ENCODE measurements at places on chromosomes 16 and 17.

- DNase-seq: no peak
Observed at GRCh38 chr17:38569701-38570512, 35.8 kb downstream of the SRCIN1 start.

DNA sequence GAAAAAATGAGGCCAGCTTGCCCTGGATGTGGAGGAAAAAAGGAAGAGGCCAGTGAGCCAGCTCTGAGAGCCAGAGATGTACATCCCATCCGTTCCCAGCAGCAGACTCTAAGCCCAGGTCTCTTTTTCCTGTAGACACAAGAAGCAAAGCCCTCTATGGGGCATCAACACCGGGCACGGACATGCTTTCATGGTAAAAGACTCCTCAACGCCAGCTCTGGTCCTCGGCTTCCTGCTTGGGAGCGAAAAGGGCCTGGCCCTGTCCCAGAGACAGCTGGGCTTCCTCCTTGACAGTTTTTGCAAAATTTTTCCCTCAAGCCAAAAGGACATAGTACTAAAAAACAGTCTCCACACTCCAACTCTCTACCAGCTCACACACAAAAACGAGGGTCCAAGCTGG, 27.1 kb downstream of the PELP1 start:
- DNase-seq: no peak

DNA sequence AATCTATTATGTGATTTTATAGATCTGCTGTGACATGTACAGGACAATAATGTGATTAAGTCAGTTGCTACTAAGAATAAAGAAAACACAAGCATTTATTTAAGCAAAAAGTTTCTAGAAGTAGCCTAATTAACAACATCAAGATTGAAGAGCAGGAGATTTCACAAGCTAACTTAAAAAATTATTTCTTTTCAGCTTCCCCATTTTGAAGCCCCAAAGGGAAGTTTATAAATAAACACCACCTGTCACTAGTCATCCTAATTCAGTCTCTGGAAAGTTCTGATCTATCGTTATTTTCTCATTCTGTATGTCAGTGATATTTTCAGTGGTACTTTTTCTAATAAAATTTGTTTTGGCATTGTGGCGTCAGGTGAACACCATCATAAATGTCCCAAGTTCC, 8.3 kb downstream of the CAPNS2 start:
- DNase-seq: no peak

- DNase-seq: no peak
Observed at GRCh38 chr16:58458606-58459343, 41.2 kb upstream of the NDRG4 start.

DNA sequence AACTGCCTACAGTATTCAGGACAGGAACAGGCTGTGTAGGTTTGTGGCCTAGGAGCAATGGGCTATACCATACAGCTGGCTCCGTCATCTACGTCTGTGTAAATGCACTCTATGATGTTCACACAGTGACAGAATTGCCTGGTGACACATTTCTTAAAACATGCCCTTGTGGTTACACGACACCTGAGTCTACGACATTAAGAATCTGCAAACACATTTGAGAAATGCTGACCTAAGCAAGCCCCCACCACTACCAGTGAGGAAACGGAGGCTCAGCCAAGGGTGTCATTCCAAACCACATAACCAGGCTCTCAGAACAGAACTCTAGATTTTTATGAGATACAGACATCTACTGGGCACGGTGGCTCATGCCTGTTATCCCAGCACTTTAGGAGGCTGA, 23.5 kb downstream of the USP36 start:
- DNase-seq: peak; percentile 47

DNA sequence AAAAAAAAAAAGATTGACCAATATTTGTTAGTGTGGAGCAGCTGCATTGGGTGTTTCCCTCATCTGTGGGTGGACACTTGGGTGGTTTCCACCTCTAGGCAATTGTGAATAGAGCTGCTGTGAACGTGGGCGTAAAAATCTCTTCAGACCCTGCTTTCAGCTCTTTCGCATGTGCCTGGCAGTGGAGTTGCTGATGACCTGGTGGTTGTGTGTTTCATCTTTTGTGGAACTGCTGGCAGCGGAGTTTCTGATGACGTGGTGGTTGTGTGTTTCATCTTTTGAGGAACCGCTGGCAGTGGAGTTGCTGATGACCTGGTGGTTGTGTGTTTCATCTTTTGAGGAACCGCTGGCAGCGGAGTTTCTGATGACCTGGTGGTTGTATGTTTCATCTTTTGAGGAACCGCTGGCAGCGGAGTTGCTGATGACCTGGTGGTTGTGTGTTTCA, 21.4 kb downstream of the ZC3H18 start:
- DNase-seq: peak; percentile 28

DNA sequence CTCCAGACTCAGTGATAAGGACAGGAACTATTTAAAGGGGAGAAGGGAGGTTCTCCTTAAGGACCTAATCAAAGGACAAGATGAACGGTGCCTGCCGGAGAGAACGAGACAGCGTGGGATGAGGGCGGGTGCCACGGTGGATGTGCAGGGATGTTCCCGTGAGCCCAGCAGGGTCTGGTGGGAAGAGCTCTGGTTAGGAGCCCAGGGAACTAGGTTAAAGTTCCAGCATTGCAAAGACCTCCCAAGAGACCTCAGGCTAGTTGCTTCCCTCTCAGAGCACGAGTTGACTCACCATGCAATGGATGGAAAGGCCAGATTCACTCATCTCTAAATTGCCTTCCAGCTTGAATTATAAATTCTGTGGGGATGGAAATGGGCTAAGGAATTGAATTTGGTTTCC, 14.7 kb downstream of the CCR7 start:
- no peak for DNase-seq

DNA sequence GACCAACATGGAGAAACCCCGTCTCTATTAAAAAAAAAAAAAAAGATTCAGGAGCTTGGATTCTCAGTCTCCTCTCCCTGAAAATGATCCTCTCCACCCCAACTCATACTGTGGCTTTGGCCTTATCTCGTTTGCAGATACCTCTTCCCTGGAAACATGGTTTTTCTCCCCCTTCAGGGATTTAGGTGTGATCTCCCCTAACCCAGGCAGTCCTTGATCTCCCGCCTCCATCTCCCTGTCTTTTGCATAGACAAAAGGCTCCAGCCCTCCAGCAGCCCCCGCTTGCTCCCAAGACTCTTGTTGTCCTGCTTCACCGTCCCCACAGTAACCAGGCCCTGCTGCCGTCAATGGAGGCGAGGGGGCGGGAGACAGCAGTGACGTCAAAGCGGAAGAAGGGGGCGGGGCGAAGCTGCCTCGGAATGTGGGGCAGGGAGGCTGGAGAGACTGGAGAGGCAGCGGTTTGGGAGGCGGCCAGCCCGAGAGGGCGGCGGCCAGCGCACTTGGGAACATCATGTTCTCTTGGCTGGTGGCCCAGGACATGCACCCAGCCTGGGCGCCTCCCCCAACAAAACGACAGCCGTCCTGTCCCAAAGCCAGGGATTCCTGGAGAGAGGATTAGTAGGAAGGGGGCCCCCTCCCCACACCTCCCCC, 1.9 kb upstream of the PER1 start:
- DNase-seq: peak; percentile 91

- DNase-seq: no peak
Observed at GRCh38 chr17:32492648-32493289, 6.0 kb downstream of the CDK5R1 start.

GRCh38 chr16:73058616-73059409, 10.9 kb upstream of the ZFHX3 start:
- DNase-seq: no peak

- DNase-seq: no peak
Observed at GRCh38 chr17:68710976-68711375, 109.8 kb upstream of the FAM20A start.

DNA sequence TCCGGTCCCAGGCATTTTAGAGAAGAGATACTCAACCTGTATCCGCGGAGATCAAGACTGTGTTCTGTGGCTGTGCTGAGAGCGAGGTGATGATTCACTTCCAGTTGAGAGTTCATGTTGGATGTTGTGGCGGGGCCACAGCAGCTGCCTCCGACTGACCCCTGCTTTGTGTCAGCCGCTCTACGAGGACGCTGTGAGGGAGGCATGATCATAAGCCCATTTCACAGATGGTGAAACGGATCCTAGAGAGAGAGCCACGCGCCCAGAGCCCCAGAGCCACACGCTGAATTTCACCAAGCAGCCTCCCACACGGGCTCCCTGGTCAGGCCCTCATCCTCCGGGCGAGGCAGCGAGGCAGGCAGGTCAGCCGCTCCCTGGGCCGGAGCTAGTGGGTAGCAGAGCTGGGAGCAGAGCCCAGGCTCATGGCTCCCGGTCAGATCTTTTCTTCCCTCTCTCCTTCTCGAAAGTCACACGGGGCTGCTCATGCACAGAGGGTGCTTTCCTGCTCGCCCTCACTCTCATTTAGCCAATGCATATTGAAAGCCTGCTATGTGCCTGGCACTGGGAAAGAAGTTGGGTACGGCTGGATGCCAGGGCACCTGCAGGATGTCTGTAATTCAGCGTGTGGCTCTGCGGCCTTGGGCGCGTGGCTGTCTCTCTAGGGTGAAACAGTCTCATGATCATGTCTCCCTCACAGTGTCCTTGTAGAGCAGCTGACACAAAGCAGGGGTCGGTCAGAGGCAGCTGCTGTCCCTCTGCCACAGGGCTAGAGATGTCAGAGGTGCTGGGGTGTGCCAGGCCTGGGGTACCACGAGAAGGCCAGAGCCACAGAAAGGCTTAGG, 155.6 kb upstream of the CHMP6 start:
- no peak for DNase-seq

- no peak for DNase-seq
Observed at GRCh38 chr17:21008160-21008915, 34.5 kb downstream of the USP22 start.

GRCh38 chr17:29566473-29567303, at the start of gene ABHD15:
Gene ABHD15, minus strand, starts transcription at chr17:29567037. Its CDS starts 71 bp downstream, at chr17:29566966.
- no peak for DNase-seq

DNA sequence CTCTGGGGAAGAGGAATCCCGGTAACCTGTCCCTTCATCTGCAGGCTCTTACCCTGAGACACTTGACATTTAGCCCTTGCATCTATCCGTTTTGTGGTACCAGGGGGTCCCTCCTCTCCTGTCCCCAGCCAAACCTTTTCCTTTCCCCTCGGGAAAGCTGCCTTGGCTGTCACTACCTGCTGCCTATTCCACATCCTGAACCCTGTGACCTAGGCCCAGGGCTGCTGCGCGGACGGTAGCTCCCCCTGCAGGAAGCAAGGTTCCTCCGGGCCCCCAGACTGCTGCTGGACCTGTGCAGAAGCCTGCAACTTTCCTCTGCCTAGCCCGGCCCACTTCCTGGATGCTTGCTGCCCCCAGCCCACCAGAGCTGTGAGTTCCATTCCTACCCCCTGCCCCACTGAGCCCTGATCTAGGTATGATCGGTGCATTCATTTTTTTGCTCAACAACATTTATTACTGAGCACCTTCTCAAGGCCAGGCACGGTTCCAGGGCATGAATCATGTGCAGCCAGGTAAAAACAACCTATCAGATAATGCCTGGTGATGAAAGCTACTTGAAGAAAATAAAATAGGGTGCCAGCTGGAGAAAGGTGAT, 10.5 kb upstream of the ALDOA start:
- DNase-seq: no peak

GRCh38 chr16:8717892-8718415, 43.5 kb downstream of the ABAT start:
- DNase-seq: no peak

DNA sequence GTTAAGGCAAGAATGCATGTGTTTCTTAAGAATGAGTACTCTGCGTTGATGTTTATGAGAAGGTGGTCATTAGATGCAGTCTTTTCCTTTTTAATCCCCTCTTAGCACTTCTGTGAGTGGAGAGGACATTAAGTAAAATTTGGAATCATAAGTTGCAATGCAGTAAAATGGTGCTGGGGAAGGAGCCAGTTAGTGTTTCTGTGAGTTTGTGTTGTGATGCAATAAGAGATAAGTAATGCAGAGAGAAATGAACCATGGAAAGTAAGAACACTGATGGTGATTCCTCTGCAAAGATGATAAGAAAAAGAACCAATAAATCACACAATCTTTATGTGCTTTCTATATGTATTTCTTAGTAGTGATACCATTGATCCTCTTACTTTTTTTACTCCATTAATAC, 20.0 kb downstream of the ABHD15 start:
- no peak for DNase-seq

DNA sequence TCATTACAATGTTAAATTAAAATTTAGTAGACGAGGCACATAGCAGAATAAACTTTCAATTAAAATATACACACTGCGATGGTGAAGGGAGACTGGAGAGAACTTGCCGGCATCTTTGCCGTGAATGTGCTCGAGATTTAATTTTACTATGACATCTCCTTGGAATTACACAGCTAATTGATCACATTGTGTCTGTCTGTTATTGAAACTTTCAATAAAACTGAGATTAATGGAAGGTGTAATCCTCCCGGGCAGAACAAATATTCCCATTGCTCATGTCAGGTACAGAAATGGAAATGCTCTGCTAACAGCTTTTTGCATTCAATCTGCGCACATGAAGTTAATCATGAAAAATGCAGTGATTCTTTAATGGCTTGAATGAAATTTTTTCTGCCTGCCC, 210.1 kb upstream of the NLRP1 start:
- no peak for DNase-seq

DNA sequence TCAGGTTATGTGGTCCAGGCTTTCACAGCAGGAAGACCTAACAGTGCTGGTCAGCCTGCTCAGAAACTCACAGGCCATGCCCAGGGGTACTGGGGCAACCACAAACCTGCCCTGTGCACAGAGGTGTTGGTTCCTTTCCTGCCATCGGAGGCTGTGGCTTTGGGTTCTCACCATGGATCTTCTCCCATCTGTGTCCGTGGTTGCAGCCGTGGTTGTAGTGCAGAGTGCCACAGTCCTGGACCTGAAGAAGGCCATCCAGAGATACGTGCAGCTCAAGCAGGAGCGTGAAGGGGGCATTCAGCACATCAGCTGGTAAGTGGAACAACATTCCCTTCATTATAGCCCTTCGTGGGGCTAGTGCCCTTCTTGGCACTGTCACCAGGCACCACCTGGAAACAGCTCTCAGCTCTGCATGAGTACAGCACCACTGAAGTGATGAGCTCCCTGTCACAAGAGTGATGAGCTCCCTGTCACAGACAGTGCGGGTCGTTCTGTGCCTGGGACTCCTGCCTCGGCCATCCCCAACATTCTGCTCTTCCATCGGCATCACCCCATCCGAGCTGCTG, 2.0 kb downstream of the SNRNP25 start:
- DNase-seq: no peak

DNA sequence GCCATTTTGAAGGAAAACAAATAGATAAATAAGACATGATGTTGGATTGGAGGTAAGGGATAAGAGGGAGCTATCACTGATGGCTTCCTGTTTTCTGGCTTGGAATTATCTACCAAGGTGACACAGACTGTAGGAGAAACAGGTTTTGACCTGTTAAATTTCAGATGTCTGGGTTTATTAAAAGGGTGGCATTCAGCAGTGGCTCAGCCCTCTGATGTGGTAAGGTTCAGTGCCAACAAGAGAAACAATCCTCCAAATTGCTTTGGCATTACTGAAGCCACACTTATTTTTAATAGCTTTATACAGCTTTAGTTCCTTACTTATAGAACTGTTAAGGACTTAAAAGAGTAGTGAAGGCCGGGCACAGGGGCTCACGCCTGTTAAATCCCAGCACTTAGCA, 37.0 kb upstream of the AKAP1 start:
- no peak for DNase-seq

Data from stimulated activated CD8-positive, alpha-beta memory T cell treated with anti-CD3 and anti-CD28 coated beads, Interleukin-2, amount 100 ng/mL, for 48 hours (primary cell).